ENCODE measurements at places on chromosomes 3 and 15.
A peak's percentile ranks its signal among the peaks of the same experiment; 100 is the strongest.

- no peak for DNase-seq
Measured at GRCh38 chr3:160162440-160162839, 62.8 kb upstream of the C3orf80 start.

GRCh38 chr3:178765472-178765871 lies 229.2 kb downstream of the KCNMB2 start:
- DNase-seq: no peak

DNA sequence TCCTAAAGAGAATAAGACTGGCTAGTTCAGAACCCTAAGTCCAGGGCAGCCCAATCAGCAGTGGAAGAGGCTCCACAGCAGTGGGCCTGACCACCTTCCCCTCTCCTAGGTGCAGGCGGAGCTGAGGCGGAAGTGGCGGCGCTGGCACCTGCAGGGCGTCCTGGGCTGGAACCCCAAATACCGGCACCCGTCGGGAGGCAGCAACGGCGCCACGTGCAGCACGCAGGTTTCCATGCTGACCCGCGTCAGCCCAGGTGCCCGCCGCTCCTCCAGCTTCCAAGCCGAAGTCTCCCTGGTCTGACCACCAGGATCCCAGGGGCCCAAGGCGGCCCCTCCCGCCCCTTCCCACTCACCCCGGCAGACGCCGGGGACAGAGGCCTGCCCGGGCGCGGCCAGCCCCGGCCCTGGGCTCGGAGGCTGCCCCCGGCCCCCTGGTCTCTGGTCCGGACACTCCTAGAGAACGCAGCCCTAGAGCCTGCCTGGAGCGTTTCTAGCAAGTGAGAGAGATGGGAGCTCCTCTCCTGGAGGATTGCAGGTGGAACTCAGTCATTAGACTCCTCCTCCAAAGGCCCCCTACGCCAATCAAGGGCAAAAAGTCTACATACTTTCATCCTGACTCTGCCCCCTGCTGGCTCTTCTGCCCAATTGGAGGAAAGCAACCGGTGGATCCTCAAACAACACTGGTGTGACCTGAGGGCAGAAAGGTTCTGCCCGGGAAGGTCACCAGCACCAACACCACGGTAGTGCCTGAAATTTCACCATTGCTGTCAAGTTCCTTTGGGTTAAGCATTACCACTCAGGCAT lies 33.7 kb downstream of the VIPR1 start:
- DNase-seq: no peak

- DNase-seq: no peak
Measured at GRCh38 chr3:85592256-85592655, 633.5 kb downstream of the CADM2 start.

GRCh38 chr3:112253301-112253971 lies 40.6 kb downstream of the SLC9C1 start:
- DNase-seq: peak; percentile 66

GRCh38 chr3:141707741-141708203 lies 30.3 kb upstream of the RNF7 start:
- no peak for DNase-seq

DNA sequence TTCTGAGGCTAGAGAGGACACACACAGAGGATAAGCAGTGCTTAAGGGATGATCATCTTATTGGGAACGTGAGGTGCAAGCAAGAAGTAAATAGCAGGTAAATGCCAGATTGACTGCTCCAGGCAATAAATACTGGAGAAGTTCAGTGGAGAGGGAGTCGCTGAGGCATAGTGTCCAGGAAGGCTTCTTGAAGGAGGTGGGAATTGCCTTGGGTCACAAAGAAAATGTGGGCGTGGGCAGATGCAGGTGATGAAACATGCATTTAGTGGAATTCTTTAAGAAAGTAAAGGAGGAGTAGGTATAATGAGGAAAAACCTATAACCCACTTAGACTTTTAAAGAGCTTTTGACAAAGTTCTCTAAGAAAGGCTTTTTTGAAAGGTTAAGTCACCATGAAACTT lies 7.4 kb upstream of the SEMA5B start:
- DNase-seq: no peak

DNA sequence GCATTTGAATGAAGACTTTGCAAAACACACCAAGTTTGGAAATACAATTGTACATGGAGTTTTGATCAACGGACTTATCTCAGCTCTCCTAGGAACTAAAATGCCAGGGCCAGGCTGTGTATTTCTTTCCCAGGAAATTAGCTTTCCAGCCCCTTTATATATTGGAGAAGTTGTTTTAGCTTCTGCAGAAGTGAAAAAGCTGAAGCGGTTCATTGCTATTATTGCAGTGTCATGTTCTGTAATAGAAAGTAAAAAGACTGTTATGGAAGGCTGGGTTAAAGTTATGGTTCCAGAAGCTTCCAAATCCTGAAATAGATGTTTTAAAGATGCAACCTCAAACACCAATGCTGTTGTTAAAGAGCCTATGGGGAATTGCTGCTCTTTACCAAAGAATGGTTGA lies 11.5 kb downstream of the HTD2 start:
- DNase-seq: no peak

GRCh38 chr15:32704395-32704981 lies 13.3 kb upstream of the GREM1 start:
- no peak for DNase-seq

- no peak for DNase-seq
Measured at GRCh38 chr3:35640190-35641165, 1.2 kb downstream of the ARPP21 start.

DNA sequence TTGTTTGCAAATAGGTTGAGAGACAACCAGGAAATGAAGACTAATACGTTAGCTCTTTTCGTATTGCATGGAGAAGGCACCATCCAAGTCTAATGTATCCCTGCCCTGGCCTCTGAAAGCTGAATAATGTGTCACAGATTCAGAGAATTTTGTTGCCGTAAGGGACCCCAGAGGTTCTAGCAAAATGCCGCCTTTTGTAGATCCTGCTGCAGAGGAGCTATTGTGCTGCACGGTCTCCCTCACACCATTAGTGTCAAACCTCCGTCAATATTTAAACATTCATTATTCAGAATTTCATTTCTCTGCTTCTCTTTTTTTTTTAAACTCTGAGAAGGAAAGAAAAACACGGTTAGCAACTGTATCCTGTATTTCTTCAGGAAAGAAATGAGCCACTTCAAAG lies 238.7 kb downstream of the EPHB1 start:
- no peak for DNase-seq

DNA sequence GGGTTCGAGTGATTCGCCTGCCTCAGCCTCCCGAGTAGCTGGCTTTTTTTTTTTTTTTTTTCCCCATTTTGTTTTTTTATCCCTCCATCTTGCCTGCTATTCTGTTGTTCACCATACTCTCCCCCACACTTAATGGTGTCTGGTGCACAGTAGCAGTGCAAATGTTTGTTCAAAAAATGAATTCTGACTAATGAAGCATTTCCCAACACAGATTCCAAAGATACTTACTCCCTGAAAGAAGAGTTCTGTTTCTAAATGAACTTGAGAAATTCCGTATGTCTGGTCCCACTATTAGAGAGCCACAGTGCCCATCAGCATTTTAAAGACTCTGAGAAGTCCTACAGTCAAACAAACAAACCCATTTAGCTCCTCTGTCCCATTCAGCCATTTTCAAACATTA lies 9.5 kb downstream of the EDEM1 start:
- no peak for DNase-seq

GRCh38 chr15:72205273-72205672 lies 7.7 kb upstream of the GRAMD2A start:
- DNase-seq: no peak

- DNase-seq: no peak
Measured at GRCh38 chr15:71154607-71155200, 39.4 kb downstream of the THSD4 start.

DNA sequence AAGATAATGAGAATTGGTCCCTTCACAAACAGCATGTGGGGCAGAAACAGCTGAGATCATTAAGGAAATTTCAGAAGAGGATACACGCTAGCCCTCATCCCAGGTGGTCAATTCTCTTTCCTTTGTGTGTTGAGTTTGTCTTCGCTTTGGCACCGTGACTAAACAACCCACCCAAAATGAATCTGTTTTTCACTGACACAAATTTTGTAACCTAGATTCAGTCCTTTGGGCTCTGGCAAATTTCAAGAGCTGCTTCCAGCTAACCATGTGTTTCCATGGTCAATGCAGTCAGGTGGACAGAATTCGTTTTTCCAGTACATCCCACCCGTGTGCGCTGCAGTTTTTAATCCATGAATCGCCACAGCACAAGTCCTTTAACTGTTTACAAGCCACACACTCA lies 435.4 kb downstream of the WDR72 start:
- no peak for DNase-seq

- DNase-seq: no peak
Measured at GRCh38 chr3:120177151-120177550, 82.9 kb upstream of the GSK3B start.

- no peak for DNase-seq
Measured at GRCh38 chr3:50167069-50167840, 12.1 kb downstream of the SEMA3F start.

GRCh38 chr3:105118905-105119304 lies 247.8 kb upstream of the ALCAM start:
- no peak for DNase-seq

GRCh38 chr15:43854801-43855200 lies 28.0 kb downstream of the WDR76 start:
- no peak for DNase-seq

DNA sequence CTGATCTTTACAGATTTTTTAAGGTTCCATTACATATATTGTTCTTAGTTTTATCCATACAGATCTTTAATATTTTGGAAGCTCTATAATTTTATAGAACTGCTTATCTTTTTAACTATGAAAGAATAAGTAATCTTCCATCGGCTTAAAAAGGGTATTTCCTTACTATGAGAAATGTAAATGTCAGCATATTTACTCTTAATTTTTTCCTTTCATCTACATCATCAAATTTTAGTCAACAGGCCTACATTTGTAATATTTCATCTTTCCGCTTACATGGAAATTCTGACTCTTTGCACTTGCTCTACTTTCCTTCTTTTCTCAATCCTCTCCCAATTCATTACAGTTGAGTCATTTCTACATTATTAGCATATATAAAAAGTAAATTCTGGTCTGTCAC lies 111.3 kb upstream of the GOLGA6L6 start:
- DNase-seq: no peak

DNA sequence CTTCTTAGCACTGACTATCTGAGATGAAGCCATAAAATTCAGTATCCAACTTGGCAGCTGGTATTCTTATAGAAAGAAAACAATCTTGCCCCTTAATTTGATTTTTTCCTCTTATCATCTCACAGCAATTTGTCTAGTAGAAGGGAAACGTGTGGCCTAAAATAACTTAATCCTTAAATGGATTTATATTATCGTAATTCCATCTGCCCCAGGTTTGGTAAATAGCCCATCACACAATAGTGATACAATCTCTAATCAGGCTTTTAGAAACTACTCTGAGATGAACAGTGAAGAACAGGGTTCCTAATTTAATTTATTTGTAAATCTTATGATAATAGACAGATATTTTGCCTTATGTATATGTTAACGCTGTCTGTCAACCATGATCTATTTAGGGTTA lies 24.8 kb downstream of the PEX5L start:
- DNase-seq: no peak

GRCh38 chr15:35320158-35320780 lies 225.7 kb downstream of the DPH6 start:
- no peak for DNase-seq

DNA sequence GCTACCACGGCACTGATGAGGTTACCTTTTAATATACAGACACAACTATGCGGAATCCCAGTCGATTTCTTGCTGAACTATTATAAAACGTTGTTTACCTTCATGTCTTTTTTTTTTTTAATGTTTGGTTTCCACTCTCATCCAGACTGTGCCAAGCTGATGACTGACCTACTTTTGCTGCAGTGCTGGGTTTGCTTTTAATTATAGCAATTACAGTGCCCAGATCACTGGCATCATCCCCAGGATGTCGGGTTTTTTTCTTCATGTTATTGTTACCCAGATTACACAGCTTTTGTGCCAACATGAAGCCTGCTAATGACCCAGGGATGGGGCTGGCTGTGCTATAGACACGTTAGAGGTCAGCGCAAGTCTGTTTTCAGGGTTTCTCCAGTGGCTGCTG lies 294.0 kb upstream of the ATP10A start:
- no peak for DNase-seq

DNA sequence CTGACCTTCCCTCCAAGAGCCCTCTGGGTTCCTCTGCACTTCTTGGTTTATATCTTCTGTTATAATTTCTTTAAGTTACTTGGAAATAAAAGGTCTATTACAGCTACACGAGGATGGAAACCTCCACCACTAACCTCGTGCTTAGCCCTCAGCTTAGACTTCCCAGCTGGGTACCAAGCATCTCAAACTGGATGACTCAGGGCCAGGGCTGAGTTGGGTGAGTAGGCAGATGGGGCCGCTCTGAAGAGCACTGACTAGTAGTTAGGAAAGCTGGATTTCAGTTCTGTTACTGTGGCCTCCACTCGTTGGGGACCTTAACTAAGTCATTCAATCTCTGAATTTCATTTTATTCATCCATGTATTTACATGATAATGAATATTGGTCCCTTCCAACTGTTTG lies 1036.6 kb downstream of the IGSF11 start:
- DNase-seq: no peak

GRCh38 chr3:176950743-176951142 lies 246.5 kb downstream of the TBL1XR1 start:
- no peak for DNase-seq

DNA sequence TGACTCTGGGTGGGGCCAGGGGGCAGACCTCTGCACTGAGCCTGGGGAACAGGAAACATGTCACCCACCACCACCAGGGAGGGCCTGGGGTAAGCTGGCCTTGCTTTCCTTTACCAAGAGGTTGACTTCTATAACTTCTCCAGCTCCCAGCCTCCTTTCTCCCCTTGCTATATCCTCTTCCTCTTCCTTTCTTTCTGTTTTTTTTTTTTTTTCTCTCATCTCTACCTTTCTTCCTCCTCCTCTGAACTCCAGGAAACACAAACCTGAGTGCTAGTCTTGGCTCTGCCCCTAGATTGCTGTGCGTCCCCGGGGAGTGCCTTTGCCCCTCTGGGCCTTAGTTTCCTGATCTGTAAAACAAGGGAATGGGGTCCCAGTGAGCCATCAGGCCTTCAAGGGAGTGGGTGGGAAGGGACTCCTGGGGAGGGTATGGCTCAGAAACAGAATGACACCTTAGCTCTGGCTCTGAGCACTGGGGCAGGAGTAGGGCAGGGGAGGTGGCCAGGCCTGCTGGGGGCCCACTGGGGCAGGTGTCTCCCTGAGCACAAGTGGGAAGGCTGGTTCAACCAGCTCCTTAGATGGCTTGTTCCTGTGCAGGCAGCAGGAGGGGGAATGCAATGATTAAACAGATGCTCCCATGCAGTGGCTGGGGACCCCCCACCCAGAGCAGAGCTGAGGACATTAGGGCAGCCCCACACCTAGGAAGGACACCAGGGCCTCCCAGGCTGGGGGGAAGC lies 4.3 kb downstream of the SNX33 start:
- DNase-seq: no peak

DNA sequence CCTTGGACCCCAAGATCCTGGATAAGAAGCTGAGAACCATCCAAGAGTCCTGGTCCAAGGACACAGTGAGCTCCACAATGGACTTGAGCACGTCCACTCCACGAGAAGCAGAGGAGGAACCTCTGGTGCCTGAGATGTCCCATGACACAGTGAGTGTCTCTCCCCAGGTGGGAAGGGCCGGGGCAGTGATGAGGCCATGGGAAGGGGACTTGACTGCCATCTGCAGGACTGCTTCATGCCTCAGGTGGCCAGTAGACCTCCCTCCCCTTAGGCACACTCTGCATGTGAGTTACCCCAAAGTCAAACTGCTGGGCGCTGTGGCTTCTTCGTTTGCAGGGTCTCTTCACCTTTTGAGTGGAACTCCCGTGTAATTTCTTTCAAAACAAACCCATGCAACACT lies 59.7 kb downstream of the CCDC33 start:
- no peak for DNase-seq
